ENCODE measurements at places on chromosomes 4 and X. TPM values are rescaled to one million over a fixed set of nuclear protein-coding genes. Genes with fewer than 3 reads are reported as not detected.

GRCh38 chr4:32858971-32859370 lies 2138.8 kb downstream of the PCDH7 start:
- DNase-seq = no peak

DNA sequence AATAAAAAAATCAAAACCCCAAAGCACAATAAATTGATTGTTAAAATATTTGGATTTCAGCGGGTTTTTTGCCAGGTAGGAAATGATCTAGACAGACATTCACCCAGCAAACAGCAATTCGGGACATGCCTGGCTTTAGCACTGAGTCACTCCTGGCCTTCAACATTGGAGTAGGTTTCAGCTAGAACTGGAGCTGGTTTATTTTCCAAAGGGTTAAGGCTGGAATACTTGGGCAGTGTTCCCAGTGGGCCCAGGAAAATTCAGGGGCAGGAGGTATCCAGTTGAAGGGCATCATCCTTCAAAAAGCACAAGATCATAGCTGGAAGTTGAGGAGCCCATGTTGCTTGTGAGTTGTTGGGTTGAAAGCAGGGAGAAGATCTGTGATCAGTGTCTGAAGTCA lies 41.0 kb downstream of the TXLNG start:
- DNase-seq = no peak

GRCh38 chr4:39083164-39083563 lies 21.1 kb downstream of the KLHL5 start:
- no peak for DNase-seq

DNA sequence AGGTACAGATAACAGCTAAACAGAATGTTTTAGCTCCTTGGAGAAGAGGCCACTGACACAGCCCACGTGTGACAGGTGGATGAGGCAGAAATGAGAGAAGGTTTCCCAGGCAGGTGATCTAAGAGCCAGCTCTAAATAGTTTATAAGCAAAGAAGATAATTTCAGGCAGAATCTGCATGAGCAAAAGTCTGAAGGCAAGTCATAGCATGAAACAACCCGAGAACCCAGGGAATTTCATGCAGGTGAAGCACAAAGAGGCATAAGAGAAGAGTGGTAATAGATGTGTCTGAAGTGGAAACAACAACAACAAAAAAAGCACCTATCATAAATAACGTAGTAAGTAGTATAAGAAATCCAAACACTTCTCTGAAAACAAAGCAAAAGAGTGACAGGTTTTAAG lies 275.8 kb upstream of the CPEB2 start:
- no peak for DNase-seq

- no peak for DNase-seq
These were observed 7.6 kb upstream of the NAP1L5 start for GRCh38 chr4:88705223-88705622.

GRCh38 chr4:173217727-173218126 lies 49.1 kb downstream of the GALNT7 start:
- DNase-seq = no peak

DNA sequence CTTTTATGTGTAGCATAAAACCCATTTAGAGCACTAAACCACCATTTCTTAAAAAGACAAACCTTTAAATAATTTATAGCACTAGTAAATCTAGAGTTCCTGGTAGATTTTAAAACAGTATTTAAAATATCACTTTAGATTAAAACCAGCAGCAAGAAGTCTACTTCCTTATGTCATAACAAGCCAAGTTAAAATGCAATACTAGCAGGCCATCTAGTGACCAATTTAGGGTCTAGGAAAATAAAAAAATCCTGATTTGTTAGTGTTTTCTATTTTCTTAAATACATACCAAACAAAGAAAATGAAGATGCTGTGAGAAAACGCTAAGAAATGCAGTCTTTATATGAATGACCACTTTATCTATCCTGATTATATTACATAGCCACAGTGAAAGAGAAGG lies 53.9 kb downstream of the PAPSS1 start:
- no peak for DNase-seq

DNA sequence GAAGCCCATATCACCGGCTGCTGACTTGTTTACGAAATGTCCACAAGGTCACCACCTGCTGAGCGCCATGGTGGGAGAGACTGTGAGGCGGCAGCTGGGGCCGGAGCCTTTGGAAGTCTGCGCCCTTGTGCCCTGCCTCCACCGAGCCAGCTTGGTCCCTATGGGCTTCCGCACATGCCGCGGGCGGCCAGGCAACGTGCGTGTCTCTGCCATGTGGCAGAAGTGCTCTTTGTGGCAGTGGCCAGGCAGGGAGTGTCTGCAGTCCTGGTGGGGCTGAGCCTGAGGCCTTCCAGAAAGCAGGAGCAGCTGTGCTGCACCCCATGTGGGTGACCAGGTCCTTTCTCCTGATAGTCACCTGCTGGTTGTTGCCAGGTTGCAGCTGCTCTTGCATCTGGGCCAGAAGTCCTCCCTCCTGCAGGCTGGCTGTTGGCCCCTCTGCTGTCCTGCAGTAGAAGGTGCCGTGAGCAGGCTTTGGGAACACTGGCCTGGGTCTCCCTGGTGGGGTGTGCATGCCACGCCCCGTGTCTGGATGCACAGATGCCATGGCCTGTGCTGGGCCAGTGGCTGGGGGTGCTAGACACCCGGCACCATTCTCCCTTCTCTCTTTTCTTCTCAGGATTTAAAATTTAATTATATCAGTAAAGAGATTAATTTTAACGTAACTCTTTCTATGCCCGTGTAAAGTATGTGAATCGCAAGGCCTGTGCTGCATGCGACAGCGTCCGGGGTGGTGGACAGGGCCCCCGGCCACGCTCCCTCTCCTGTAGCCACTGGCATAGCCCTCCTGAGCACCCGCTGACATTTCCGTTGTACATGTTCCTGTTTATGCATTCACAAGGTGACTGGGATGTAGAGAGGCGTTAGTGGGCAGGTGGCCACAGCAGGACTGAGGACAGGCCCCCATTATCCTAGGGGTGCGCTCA lies 8.7 kb upstream of the MSANTD1 start:
- no peak for DNase-seq

LEF1 gene
- 2.1 TPM for total RNA-seq

DNA sequence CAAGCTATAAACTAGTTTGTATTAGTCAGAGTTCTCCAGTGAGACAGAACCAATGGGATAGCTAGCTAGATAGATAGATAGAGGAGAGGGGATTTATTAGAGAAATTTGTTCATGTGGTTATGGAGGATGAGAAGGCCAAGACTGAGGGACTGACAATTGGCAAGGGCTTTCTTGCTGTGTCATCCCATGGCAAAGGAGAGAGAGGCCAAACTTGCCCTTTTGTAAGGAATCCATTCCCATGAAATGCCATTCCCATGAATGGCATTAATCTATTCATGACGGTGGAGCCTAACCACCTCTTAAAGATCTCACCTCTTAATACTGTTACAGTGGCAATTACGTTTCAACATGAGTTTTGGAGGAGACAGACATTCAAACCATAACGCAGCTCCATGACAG lies 58.1 kb downstream of the LINC00632 start:
- no peak for DNase-seq

- DNase-seq = no peak
These were observed 606.2 kb downstream of the KLHL13 start for GRCh38 chrX:117510453-117510852.

GRCh38 chrX:75968293-75968692 lies 183.2 kb upstream of the MAGEE2 start:
- DNase-seq = no peak

SPANXN4 gene
- not detected for total RNA-seq

DNA sequence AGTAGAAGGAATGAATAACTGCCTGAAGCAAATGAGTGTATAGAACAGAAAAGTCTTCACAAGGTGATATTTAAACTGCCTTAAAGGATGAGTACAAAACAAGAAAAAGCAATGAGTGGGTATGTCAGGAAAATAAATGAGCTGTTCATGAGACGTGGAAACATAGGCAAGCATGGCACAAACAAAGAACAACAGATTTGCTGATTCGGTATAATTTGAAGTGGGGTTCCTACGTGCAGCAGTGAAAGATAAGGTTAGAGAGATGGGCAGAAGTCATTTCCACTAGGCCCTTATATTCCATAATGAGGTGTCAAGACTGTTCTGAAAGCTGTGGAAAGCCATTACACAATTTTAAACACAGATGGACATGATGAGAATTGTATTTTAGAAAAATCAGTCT lies 506.6 kb downstream of the KLHL13 start:
- DNase-seq = no peak

GRCh38 chrX:136210806-136211205 lies 40.4 kb downstream of the MAP7D3 start:
- no peak for DNase-seq

DNA sequence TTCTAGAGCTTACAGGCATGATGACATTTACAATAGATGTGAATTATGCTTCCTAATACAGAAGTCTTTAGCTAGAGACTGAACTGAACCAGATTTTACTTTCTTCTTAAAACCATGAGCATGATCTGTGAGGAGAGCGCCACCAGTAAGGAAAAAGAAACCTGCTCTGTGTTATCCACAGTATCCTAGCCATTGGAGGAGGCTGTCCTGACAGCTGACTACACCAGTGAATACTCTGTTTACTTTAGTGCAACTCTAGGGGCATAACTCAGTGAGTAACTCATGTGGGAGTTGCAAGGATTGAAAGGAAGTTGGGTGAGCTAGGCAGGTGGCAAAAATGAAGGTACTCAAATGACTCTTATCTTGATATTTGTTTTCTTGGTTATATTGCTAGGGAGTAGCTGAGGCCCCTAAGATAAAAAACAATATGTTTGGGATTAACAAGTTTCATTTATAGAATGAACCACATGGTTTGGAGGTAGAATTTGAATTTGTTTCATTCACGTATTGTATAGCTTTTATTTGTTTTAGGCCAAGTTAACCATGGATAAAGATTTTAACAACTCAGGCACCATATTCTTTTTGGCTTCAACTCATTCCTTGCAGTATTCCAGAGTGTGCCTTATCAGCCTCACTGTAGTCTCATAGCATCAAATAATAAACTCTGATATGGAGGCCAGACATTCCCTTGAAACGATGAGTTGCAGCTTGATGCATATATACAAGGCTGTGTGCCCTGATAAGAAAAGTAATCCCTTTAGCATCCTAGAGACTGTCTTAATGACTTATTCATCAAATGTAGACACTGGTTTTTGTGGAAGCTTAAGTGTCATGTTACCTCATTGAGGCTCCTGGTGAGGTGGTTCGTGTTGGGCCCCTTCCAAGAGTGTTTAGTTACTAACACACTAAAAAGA lies 2.5 kb downstream of the BMP3 start:
- DNase-seq = no peak

GRCh38 chrX:139126493-139126892 lies 404.0 kb upstream of the F9 start:
- DNase-seq = peak; percentile 40

DNA sequence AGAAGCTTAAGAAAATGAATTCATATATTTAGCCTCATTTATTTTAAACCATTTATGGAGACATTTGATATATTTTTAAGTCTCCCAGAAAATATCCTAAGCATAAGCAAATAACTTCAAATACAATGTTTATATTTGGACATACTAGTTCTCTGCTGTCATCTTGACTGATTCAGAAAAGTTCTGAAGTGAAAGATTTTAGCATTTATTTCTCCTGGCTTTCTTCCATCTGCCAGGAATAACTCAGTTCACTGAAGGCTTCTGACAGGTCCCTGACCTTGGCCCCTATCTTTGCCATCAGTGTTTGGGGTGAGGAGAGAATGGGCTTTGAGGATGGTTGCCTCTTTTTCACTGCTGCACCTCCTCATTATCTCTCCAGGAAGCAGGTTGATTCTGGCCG lies 115.7 kb downstream of the SLIT2 start:
- no peak for DNase-seq

FGA gene
- 18.2 TPM for total RNA-seq

GRCh38 chrX:115949900-115950822 lies 220.4 kb upstream of the AGTR2 start:
- DNase-seq = no peak

GABRB1 gene
- 1.6 TPM for total RNA-seq

DNA sequence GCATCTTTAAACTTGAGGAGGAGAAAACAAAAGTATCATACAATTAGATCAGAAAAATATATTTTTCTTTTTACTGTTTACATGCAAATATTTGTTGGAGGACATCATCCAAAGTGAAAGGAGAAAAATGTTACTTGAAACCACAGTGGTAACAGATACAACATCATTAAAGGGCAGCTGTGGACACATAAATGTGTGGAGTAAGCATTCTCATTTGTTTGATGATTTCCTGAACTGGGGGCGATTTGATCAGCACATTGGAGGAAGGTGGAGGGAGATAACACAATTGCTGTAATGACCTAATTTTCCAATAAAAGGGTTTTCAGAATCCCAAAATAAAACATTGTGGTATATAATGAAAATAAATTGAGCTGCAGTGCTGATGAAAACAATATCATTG lies 314.5 kb upstream of the HS3ST1 start:
- no peak for DNase-seq

TMSB15A gene
- 113 TPM for total RNA-seq

SETD7 gene
- total RNA-seq = 13.8 TPM

GRCh38 chr4:3388471-3389232 lies 53.1 kb upstream of the HGFAC start:
- no peak for DNase-seq

DNA sequence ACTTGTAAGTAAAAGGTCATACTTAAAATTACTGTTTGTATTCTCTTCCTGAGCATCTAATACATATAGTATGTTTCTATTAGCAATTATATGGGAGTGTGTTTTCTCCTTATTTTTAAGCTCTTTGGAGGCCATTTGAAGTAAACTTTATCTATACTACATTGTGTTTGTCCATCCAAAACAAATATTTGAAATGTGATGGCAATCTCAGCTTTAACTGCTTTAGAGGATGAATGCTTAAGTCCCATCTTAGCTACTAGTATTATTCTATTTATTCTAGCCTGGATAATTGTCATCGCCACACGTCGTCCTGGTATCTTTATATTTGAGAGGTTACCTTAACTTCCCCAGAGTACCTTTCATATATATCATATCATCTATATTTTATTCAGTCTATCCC lies 335.8 kb downstream of the NAF1 start:
- no peak for DNase-seq

DNA sequence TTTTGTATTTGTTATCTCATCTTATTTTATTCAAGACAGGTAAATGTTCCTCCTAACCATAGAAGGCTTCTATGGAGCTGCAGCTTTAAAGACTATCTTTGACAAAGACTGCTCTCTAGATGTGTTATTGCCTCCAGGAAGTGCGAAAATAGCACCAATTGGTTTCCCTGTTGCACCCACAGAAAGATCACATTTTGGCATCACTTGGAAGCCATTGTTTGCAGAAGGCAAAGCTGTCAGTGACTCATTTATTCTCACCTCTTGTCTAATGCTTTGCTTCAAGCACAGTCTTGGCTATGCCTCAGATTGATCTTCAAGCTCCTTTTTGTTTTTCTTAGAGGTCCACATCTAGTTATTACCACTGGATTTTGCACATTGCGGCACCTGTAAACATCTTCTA lies 150.3 kb downstream of the PCDH7 start:
- no peak for DNase-seq

GPR173 gene
- 19.4 TPM for total RNA-seq

RAB40AL gene
- 1.1 TPM for total RNA-seq

DNA sequence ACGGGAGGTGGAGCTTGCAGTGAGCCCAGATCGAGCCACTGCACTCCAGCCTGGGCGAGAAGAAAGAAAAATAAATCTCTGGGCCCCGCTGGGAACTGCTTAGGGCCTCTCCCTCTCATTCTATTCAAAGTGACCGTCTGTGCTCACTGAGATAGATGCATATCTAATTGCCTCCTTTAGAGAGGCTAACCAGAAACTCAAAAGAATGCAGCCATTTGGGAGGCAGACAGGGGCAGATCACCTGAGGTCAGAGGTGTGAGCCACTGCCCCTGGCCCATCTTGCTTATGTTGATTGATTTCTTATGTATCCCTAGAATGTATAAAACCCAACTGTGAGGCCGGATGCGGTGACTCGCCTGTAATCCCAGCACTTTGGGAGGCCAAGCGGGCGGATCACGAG lies 6.2 kb upstream of the CSF2RA start:
- DNase-seq = no peak

TSPAN6 gene
- total RNA-seq = 167 TPM

Measured in progenitor cell of endocrine pancreas (in vitro differentiated cells).